Stimulated activated CD8-positive, alpha-beta memory T cell treated with anti-CD3 and anti-CD28 coated beads, Interleukin-15, amount 100 ng/mL, for 24 hours (primary cell): ENCODE measurements at places on chromosomes 12 and 14.

GRCh38 chr14:86237733-86238132 lies 707.8 kb downstream of the FLRT2 start:
- no peak for DNase-seq

GRCh38 chr12:110599334-110599733 lies 14.6 kb upstream of the TCTN1 start:
- DNase-seq: no peak

GRCh38 chr12:60398547-60398946 lies 802.7 kb downstream of the SLC16A7 start:
- no peak for DNase-seq

- DNase-seq: no peak
Measured at GRCh38 chr12:52575256-52575655, 1.6 kb upstream of the KRT74 start.

- DNase-seq: no peak
Measured at GRCh38 chr12:45223868-45224267, 8.0 kb downstream of the ANO6 start.

GRCh38 chr12:103468837-103469236 lies 26.9 kb downstream of the C12orf42 start:
- DNase-seq: no peak

DNA sequence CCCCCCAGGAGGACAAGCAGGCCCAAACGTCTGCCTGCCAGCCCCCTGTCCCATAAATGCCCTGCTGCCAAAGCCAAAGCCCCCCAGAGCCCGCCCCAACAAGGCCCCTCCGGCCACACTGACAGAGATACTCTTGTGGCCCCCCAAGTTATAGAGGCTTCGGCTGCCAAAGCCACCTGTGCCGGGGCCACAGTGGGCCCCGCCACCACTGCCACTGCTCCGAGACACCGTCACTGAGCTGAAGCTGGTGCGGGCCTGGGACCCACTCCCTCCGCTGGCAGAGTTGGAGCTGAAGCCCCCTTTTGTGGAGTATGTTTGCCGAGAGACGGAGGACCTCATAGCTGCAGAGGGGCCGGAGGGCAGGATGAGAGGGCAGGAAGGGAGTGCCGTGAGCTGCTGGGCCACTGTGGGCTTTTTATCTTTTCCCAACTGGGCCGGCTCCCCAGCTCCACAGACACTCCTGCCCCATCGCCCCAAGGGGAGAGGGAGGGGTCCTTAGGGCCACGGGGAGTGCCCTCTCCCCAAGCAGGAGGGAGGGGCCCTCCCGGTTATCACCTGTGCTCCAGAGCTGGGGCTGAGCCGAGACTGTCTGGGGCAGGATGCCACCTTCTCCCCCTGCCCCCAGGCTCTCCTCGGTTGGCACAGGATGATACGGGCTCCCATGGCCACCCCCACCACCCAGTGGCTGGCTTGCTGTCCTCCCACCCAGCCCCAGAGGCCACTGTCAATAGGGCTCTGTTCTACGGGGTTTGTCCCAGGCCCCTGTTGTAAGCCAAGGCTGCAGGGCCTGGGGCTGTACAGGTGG lies at the start of gene KRT79:
Gene KRT79, minus strand, starts transcription at position 390 of the 805 bp plus-strand sequence. Its CDS starts 51 bp downstream, at position 339.
- no peak for DNase-seq
